IPS DF 6.9 (cell line): ENCODE measurements at places on chromosomes 6 and 20.
A peak's percentile ranks its signal among the peaks of the same experiment; 100 is the strongest.

DNA sequence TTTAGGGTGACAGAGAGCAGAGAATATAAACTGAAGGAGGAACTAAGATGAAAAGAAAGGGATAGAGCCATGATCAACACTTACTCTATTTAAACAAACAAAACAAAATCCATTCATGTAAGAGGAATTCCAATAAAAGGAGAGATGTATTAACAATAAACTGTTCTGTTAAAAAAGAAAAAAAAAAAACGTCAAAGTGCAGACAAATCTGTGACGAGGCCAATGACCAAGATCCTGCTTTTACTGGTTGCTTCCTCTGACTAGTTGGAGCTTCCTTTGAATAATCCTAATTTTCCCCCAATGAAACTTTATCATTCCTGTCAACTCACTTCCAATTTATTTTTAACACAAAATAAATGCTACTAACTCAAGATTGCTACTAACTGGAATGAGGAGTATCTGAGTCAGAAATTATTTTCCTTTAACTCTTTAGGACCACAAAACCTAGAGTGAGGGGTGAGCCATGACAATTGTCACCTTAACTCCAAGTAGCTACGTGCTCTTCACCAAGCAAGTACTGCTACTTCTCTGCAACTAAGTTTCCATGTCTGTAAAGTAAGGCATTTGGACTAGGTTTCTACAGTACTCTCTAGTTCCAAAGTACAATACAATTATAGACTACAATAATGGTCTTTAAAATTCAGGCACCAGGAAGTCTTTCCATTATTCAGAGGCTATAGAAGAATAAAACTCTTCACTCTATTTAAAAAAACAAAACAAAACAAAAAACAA, 152.0 kb downstream of the PTPRK start:
- DNase-seq = no peak

DNA sequence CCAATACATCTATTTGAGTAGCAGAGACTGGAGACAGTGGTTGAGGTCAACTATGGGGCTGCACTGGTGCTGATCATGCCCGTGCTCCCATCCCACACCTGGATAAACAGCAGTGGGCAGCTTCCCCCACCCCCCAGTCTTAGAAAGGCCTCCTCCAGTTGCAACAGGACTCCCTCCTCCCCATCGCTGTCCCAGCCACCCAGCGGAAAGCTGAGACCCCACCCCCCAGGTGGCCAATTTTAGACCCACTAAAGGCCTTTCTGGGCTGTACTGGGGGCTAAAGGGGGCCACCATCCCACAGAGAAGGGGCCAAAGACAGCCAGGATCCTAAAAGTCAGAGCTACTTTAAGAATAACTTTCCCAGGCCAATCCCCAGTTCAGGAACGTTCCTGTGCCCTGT, 1.2 kb upstream of the SSTR4 start:
- DNase-seq = no peak

DNA sequence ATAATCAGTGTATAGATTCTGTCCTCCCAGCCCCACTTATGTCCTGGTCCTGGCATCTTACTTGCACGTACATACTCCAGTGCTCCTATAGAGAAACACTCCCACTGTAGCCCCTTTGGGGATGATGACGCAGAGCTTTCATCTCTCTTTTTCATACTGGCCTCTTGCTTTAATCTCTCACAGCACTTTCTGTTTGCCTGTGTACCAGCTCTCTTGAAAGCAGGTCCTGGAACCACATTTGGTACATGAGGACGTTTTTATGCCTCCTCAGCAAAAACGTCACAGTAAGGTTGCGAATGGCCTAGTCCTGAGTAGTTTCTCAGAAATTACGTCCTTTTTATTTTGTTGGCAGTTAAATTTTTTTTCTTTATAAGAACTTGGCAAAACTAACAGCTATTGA, 10.8 kb downstream of the L3MBTL3 start:
- DNase-seq = no peak

DNA sequence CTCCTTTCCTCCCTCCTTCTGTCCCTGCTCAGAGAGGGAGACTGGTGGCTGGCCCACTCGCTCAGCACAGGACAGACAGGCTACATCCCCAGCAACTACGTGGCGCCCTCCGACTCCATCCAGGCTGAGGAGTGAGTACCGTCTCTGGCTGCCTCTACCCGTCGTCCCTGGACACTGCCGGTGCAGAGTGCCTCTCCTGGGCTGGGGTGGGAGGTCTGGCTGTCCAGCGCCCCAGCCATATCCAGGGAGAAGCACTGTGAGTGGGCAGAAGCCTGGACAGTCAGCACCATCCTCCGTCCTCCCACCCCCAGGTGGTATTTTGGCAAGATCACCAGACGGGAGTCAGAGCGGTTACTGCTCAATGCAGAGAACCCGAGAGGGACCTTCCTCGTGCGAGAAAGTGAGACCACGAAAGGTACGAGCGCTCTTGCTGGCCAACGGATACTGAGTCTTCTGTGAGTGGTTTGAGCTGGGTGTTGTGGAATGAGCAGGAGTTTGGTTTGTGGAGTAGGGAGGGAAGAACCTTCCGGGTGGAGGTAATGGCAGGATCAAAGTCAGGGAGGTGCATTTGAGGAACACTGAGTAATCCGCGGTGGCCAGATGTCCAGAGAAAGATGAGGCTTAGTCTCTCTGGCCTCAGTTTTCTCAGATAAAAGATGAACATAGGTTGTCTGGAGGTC, 48.1 kb downstream of the SRC start:
- no peak for DNase-seq

GRCh38 chr6:24919056-24919892, 16.5 kb downstream of the RIPOR2 start:
- DNase-seq = no peak

- no peak for DNase-seq
Measured at GRCh38 chr6:133966654-133967329, 13.8 kb downstream of the TBPL1 start.

DNA sequence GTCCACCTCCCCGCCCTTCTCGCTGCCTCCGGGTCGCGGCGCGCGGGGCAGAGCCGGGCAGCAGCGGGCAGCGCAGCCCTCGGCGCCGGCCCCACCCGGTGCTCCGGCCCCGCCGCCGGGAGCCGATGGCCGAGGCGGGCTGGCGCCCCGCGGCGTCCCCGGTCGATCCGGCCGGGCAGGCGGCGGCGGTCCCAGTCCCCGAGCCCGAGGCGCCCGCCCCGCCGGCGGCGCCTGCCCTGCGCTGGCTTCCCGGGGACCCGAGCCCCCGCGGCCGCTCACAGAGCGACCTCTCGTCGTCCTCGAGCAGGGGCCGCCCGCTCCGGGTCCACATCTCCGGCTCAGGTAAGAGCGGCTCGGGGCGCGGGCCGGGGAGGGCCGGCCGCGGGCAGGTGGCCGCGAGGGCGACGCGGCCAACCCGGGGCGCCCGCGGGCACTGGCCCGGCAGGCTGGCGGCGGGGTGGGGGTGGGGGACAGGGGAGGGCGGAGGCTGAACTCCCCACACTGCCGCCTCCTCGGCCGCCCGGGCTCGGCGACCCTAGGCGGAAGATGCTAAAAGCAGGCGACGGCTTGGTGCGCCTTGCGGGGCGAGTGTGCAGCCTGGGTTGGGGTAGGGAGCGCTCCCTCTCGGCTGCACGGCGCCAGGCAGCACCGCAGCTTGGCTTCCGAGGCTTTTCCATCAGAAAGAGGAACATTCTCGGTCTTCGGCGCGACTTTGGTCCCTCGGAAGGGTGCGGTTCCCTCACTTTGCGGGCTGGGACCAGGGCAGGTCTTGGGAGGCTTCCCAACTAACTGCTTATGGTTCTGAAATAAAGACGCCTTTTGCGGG, 25.6 kb upstream of the FUCA2 start:
- peak; percentile 37 for DNase-seq

DNA sequence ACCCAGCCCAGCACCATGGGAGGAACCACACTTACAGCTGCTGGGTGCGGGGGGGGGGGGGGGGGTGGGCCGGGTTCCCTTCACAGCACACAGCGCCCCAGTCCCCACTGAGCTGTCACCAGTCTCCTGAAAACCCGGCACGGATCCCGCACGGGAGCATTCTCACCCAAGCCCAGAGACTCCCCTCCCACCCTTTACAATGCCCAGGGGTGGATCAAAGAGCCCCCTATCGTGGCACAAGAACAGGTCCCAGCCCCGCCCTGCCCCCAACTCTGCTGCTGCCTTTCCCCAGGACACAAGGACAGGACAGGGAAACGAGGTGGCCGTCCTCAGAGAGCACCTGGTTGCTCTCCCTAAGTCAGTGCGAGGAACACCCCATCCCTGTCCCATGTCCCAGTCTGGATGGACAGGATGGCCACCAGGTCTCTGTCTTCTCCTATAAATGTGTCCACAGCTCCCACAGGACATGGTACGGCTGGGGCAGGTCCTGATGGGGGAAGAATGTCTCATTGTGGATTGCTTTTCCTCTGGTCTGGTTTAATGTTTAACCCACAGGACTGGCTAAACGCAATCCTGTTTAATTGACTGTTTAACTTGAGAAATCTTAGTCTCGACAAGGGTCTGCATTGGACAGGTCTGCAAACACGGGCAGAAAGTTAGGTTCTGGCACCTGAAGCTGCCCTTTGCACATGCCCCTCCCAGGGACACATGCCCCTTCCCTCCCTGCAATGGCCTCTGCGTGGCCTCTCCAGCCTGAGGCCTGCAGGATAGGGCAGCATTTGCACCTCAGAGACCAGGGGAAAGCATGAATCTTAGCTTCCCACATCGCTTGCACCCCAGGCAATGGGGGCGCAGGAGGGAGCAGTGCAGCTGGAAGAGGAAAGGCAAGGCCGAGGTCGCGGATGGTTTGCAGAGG, 45.3 kb downstream of the DACT2 start:
- no peak for DNase-seq

- DNase-seq = no peak
Measured at GRCh38 chr20:57824909-57825308, 115.1 kb upstream of the PMEPA1 start.

- no peak for DNase-seq
Measured at GRCh38 chr6:133957227-133957626, 4.2 kb downstream of the TBPL1 start.
